Activated CD8-positive, alpha-beta memory T cell treated with anti-CD3 and anti-CD28 coated beads for 24 hours (primary cell): ENCODE measurements at places on chromosomes 13 and 19.

DNA sequence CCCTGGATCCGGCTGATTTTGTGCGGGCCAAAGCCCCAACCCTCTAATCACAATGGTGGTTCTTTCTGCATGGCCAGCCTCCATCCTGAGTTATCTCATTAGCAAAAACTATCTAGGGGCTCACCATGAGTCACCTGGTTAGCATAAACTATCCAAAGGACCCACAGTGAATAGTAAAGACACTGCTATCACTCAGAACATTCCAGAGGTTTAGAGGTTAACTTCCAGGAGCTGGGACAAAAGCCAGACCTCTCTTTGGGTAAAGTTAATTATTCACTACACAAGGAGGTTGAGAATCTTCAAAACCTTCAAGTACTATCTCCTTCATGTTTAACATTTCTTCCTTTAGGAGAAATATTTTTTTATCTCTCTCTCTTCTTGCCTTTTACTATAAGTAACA, 18.8 kb upstream of the PPP5C start:
- no peak for DNase-seq

DNA sequence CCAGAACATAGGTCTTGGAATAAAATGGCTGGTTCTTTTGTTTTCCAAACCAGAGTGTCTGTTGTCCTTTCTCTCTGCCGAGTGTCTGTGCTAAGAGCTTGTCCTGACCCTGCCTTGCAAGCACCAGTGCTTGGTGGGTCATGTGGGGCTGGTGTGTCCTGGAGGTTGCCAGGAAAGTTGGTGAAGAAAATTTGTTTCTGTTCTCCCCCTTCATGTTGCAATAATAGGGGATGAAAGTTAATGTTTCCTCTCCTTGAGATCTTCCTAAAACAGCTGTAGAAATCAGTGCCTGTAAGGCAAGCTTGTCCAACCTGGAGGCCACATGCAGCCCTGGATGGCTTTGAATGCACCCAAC, 2.7 kb downstream of the HAMP start:
- no peak for DNase-seq

- no peak for DNase-seq
These were observed 85.3 kb downstream of the ZNF726 start for GRCh38 chr19:23999821-24000610.

DNA sequence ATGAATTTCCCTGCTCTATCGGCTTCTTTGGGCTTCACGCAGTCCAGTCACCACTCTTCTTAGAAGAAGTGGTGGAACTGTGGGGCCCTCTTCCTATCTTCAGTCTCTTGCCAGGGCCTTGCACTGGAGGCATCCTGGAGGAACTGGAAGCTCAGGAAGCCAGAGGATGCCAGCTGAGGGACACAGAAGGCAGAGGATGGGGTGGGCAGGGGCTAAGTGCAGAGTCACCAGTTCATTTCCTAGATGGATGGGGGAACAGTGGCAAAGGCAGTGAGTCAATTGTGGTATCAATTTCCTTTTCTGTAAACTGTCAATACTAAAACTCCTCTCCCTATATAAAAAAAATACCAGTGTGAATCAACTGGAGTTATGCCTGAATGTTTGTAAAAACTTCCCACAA, 419.7 kb downstream of the KLF12 start:
- no peak for DNase-seq

DNA sequence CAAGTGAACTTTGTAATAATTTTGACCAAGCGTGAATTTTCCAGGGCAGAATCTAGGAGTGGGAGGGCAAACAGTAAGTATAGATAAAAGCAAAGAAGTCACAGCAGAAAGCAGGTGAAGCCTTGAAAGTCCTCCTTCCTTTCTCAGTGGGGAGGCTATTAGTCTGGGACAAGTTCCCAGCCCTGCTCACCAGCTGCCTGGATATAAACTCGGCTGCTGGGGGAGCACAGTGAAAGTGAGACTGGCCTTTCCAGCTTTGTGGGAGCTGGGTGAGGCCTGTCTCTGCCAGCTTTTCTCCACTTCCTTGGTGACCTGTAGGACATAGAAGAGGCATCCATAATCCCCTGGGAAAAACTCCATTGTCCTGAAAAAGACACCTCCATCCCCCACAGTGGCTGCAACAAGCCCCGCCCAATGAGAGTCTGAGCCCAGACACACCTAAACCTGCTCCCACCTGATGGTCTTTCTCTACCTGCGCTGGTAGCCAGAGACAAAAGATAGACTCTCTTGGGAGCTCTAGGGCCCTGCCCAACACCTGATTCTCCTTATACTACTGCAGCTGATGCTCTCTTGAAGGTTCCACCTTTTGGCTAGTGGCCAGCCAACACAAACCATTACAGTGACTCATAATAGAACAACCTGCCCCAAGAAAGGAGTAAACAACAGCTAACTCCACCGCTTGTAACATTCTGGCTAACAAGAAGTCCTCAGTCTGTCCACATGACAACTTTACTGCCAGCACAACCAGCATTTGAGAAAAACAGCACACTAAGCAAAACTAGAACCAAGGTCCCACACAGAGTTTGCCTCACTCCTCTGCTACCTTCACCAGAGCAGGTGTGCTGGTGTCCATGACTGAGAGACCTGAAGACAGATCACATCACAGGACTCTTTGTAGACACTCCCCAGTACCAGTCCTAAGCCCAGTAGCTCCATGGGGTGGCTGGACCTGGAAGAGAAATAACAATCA, 252.2 kb upstream of the SLITRK6 start:
- DNase-seq: no peak

DNA sequence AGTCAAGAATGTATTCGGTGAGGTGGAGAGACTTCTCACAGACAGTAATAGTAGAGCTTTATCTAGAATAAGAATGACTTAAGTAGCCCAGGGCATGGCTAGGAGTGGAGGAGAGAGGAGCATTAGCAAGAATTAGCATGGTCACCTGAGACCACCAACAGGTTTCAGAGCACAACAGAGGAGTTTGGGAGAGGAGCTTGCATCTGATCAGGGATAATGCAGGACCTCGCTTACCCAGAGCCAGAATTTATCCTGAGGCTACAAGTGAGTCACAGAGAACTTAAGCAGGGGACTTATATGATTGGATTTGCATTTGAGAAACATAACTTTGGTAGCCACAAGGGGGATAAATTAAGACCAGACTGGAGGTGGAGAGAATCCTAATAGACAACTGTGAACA, 102.1 kb upstream of the FNDC3A start:
- DNase-seq: no peak

DNA sequence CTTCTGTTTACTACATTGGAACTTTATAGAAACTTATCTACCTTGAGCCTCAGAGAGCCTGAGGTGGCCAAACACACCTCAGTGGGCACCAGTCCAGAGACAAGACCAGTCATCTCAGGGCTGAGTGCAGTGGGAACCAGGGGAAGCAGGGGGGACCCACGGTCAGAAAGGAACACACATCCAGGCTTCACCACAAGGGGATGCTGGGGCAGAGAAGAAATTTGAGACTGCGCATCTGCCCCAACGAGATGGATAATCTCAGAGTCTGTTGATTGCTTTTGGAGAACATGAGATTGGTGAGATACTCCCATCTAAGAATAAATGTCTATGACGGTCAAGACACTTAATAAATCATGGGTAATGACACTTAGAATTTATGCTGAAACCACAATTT, 98.7 kb downstream of the DOCK9 start:
- DNase-seq: no peak

DNA sequence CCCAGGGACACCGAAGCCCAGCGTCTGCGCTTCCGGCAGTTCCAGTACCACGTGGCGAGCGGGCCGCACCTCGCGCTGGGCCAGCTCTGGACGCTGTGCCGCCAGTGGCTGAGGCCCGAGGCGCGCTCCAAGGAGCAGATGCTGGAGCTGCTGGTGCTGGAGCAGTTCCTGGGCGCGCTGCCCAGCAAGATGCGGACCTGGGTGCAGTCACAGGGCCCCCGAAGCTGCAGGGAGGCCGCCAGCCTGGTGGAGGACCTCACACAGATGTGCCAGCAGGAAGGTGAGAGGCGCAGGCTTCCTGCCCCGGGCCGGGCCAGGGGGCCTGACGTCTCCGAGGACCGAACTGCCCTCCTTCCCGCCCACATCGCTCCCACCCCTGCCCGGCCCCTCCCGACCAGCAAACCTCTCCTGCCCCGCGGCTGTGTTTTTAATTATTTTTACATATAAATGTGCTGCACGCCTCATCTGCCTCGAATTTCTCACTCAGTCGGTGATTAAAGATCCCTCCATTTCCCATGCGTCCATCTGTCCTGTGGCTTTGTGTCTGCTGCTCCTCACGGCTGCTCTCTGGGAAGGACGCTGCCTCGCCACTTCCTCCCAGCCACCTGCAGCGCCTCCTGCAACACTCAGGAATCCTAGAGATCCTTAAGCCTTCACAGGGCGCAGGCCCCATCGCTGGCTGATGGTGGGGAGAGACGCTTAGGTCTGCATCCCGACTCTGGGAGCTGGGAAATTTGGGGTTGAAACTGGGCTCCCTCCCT, 4.3 kb downstream of the ZSCAN1 start:
- no peak for DNase-seq

GRCh38 chr13:78636495-78636894, 22.5 kb downstream of the OBI1 start:
- no peak for DNase-seq

DNA sequence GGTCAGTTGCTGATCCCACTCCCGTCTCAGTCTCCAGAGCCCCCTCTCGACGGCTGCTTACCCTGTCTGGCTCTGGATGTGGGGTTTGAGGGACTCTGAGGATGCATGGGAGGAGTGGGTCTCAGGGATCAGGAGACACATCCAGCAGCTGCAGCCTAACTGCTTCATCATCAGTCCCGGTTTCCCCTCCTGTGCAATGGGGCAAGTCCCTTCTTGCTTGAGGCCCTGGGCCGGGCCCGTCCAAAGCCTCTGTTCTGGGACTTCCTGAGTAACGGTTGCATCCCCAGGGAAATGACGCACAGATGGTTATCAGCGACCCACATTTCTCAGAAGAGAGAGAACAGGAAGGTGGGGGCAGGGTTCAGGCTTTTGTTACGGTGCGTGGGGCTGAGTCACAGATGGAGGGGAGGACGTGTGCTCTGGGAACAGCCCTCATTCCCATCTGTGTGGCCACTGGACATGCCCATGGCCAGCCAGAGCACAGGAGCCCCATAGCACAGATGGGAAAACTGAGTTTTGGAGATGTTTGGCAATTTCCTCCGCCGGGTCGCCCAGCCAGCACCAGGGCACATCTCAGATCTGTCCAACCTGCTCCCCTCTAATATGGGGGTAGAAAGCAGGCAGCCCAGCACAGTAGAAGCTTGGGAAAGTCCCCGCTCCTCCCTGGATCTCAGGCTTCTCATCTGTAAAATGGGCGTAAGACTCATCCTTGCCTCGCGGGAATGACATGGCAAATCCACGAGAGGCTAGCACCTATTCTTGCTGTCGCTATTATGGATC, 19.3 kb downstream of the GNA15 start:
- peak; percentile 85 for DNase-seq

DNA sequence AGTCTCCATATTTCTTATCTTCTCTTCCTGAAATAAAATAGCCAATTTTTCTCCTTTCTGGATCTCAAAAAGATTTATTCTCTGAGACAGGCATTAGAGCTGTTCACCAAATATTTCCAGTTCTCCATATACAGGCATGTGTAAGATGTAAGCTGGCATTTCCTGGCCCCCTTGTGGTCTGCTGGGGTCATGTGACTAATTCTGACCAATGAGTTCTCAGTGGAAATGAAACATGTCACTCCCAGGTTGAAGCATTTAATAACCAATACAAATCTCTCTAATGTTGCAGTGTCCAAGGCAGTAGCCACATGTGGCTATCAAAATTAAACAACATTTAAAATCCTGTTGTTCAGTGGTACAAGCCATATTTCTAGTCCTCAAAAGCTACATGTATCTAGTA, 14.8 kb upstream of the CACNA1A start:
- DNase-seq: no peak

- no peak for DNase-seq
These were observed 4.2 kb upstream of the PLAUR start for GRCh38 chr19:43674183-43674582.

DNA sequence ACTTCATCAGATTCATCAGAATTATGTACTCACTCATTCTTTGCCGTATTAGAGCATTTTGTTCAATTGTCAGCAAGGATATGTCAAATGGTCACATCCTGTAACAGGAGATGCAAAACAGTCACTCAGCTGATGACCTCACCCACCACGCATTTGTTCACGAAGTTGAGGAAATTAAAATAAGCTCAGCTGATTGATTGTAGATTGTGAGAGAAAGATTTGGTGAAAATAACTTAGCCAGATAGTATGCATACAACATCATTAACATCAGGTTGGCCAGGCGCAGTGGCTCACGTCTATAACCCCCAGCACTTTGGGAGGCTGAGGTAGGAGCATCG, 22.6 kb upstream of the CDC16 start:
- no peak for DNase-seq

DNA sequence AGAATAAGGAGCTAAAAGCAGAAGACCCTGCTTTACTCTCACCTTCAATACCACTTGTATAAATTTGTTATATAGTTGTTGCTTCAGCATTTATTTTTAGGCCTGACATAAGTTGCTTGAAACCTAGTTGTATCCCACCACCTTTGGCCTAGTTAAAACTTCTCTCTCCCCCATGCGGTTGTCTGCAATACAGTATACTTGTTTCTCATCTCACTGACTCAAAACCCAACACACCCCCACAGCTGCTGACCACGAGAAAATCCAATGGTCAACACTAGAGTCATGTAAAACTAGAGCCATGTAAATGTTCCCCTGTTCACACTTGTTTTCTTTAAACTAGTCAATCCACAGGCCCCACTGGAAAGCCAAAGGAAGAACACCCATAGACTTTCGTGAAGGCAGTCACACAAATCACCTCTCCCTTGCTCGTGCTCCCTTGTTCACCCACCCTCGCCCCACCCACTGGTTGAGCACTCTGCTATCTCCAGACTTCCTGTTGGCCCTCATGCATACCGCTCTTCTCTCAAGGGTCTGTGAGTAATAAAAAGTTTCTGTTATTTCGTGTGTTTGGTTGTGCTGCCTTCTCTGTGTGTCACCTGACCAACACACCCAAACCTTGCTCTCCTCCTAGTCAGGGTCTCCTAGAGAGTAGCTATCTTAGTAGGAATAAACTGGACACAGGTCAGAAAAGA, 12.9 kb upstream of the CCDC169 start:
- DNase-seq: no peak

DNA sequence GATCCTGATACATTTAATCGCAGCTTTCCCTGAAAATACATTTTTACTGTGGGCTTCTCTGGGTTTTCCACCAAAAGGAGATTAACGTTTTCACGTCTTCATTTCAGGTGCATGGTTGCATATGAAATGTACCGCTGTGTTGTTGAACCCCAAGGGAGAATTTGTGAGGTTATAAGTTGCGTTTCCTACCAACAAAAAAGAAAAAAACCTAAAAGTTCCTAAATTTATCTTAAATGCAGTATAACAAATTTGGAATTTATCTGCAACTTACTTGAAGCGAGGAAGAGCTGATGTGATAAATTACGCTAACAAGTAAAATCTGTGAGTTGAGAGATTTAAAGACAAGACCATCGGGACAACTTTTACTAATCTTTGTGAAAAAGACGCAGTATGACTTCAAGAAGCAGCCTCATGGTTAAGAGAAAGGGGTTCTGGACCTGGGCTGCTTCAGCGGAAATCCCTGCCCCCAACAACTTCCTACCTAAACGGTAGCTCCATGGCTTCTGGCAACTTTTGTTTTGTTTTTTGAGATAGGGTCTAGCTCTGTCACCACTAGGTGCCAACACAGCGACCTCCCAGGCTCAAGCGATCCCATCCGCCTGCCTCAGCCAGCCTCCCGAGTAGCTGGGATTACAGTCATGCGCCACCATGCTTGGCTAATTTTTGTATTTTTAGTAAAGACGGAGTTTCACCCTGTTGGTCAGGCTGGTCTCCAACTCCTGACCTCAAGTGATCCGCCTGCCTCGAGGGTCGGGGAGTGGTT, 958 bp upstream of the OBI1 start:
- DNase-seq: peak; percentile 66
